Fibroblast of skin of abdomen (primary cell): ENCODE measurements at places on chromosomes 11 and 22.

GRCh38 chr22:37896181-37896592 lies 9.9 kb upstream of the MICALL1 start:
- no peak for DNase-seq

- no peak for DNase-seq
These were observed 8.2 kb downstream of the PATL1 start for GRCh38 chr11:59660621-59661020.

DNA sequence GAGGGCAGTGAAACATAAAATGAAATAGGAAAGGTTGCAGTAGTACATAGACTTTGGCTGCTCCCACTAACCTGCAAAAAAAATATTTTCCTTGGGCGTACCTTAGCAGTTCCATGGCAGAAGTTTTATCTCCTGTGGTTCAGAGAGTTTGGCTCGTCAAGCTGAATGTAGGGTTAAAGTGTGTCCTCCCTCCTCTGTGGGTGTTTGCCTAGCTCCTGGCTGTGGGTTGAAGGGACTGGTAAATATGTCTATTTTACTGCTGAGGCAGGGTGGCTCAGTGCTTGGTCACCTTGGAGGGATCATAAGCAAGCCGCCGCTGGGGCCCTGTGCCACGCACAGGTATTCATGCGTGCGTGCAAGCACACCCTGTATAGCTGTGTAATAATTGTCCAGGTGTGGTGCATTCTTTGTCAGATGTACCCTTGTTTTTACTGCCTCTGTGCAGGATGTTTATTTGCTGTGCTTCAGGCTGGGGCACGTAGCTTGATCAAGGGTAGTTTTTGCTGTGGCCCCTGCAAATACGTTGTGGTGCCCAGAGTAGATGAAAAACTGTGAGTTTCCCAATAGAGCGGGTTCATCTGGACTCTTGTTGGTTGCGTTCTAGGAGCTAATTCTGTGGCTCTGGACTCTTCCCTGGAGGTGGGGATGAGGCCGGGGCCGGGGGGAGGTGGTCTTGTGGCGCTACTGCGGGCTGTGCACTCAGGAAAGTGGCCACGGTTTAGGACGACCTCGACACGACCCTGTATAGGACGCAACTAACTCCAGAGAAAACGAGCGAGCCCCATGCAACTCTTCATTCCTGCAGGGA lies 732 bp upstream of the SORL1 start:
- DNase-seq, result no peak

GRCh38 chr11:128330203-128330602 lies 257.2 kb downstream of the ETS1 start:
- no peak for DNase-seq

DNA sequence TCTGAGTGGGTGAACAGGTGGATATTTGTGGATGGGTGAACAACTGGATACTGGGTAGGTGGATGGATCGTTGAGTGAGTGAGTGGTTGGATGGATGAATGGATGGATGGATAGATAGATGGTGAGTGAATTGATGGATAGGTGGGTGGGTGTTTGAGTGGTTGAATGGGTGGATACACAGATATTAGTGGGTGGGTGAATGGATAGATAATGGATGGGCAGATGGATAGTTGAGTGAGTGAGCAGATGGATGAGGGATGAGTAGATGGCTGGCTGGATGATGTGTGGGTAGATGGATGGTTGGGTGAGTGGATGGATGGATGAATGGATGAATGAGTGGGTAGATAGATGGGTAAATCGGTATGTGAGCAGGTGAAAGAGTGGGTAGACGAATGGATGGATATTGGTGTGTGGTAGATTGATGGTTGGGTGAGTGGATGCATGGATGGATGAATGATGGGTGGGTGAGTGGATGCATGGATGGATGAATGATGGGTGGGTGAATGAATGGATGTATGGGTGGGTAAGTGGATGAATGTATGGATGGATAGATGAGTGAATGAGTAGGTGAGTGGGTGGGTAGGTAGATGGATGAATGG lies 406.7 kb downstream of the MN1 start:
- no peak for DNase-seq

- no peak for DNase-seq
These were observed 2.1 kb upstream of the APOA5 start for GRCh38 chr11:116793772-116794097.

DNA sequence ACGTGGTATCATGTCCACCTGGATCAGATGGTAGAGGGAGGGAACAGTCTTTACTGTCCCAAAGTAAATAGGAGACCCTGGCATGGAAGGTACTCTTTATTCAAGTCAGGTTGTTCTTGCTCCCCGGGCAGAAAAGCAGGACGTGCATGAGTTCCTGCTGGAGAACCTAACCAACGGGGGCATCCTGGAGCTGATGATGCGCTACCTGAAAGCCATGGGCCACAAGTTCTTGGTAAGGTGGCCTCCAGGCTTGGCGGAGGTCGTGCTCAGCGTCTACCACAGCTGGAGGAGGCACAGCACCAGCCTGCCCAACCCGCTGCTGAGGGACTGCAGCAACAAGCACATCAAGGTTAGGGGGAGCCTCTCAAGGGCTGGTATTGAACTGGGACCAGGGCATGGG lies 48.7 kb downstream of the CABIN1 start:
- DNase-seq, result no peak
